DMS79 treated with DMSO at 0.1 percent for 48 hours (cell line): ENCODE measurements at places on chromosomes 5 and 9.

- no peak for DNase-seq
Measured at GRCh38 chr9:124303762-124304161, 46.0 kb downstream of the NEK6 start.

DNA sequence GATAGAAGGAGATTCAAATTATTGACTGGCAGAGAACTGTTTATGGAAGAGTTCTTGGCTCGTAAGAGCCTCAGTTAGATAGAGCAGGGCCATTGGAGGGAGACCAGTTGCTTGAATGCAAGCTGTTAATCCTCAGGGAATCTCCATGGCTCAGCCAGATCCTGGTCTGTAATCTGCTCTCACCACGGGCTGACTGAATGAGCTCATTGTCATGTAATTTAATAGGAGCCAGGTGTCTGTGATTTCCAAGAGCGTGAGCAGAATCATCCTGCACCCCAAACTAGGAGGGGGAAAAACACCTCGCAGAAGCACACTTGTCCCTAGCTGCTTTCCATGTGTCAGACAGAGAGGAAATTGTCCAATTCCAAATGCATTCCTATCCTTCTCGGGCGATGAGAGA is 19.1 kb upstream of the KCNMB1 start:
- DNase-seq: no peak

GRCh38 chr9:132087438-132088030 is 7.9 kb upstream of the MED27 start:
- no peak for DNase-seq

GRCh38 chr9:106143781-106144180 is 449.4 kb downstream of the TMEM38B start:
- no peak for DNase-seq

DNA sequence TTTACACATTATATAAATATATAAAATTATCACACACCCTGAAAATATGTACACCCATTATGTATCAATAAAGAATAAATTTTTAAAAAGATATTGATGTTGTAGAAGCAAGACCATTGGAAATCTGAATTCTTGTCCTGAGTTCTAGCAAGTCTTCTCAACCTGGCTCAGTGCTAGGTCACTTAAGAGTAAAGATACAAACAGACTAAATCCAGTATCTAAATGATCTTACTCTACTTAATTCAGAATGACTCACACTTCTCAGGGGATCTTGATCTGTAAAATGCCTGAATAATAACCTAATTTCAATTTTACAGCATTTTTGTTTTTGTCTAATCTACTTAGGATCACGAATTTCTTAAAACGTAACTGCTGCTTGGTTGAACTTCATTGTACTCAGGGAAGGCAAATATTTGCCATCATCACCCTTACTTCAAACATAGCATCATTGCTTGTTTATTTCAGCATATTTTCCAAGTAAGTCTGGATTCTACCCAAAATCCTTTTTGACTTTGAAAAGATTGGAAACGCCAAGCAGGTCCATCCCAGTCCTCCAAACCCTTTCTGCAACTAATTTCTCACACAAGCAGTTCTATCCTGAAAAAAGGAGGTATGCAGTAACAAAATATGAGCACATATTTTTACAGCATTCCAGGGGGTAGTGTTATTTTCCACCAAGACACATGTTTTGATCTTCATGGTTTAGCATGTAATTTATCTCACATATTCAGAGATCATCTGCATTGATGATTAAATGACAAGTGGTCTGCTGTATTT is 582.6 kb downstream of the PSAT1 start:
- DNase-seq: no peak

DNA sequence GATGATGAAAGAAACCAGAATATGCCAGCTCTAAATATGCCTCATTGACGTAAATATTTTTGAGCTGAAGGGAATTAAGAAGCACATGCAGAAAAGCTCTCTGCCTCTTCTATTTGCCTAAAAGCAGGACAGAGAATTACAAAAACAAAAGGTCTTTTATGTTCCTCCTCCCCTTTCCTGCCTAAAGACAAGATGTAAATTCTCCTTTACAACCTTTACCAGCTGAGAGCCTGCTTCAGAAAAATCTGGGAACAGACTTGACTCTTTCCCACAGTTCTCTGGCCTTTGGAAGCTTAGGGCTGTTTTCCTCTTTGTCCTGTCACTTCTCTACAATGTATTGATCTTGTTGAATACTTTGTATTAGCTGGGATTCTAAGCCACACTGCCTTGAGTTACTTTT is 199.7 kb downstream of the TMC1 start:
- DNase-seq: no peak

- peak; percentile 22 for DNase-seq
Measured at GRCh38 chr5:127596501-127596900, 52.4 kb upstream of the CTXN3 start.

GRCh38 chr5:52375969-52376368 is 411.7 kb upstream of the ITGA1 start:
- DNase-seq: no peak

DNA sequence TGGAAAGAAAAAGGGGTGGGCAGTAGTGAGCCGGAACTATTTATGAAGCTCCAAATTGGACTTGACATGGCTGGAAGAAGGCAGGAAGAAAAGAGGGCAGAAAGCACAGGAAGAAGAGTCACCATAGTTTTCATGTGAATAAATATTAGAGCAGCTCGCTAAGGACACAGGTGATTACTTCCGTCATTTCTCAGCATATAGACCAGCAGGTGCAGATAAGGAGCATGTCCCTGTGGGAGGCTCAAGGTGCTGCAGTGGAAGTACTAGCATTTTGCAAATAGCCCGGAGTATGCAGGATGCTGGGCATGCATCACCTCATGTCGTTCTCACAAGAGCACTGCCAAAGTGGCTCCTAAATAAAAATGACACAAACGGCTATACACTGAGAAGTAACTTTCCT is 71.3 kb upstream of the HTR4 start:
- peak; percentile 0 for DNase-seq

- DNase-seq: no peak
Measured at GRCh38 chr9:130900701-130901497, 4.3 kb upstream of the QRFP start.

DNA sequence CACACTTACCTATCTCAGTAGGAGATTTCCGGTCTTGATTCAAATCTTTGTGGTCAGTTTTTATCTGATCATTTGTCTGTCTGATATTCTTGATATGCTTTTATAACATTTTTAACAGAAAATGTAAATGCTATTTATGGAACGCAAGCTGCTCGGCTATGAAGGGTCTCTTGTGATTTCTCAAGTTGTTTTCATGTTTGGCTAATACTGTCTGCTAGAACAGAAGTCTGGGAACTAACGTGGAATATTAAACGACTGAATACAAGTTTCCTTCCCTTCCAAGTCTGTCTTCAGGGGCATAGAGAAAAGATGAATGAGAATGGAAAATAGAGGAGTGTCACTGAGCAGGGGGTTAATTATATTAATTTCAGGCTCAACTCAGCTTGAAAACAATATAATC is 27.6 kb downstream of the SNCAIP start:
- DNase-seq: no peak

DNA sequence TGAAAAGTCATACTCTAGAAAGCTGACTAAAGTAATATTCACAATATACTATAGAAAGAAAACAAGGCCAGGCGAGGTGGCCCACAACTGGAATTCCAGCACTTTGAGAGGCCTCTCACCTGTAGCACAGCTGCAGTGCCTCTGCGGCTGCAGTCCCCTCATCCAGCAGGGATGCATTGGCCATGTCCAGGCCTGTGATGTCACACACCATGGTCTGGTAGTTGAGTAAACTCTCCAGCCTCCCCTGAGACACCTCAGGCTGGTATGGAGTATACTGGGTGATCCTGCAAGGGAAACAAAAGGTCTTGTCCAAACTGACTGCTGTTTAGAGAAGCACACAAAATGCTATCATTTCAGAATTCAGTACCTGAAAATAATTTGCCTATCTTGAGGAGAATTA is 35.5 kb downstream of the GLDC start:
- no peak for DNase-seq

- no peak for DNase-seq
Measured at GRCh38 chr5:127804886-127805426, 101.8 kb downstream of the CCDC192 start.

DNA sequence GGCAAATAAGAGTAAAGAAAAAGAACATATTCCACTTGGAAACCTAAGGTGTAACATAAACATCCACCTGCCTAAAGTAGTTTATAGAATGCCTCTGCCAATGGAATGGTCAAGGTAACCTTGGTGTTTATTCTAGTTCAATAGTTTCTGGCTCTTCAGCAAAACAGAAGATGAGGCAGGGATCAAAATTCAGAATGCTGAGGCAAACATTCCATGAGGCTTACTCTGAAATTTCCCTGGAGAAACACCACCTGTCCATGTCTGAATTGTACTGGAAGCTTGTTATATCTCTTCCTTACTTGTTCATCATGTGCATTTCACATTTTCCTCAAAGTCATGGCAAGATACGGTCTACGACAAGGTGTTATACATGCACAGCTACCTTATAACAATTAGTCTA is 1862.4 kb upstream of the ACO1 start:
- DNase-seq: no peak

GRCh38 chr9:115103746-115104477 is 14.0 kb downstream of the TNC start:
- DNase-seq: no peak

DNA sequence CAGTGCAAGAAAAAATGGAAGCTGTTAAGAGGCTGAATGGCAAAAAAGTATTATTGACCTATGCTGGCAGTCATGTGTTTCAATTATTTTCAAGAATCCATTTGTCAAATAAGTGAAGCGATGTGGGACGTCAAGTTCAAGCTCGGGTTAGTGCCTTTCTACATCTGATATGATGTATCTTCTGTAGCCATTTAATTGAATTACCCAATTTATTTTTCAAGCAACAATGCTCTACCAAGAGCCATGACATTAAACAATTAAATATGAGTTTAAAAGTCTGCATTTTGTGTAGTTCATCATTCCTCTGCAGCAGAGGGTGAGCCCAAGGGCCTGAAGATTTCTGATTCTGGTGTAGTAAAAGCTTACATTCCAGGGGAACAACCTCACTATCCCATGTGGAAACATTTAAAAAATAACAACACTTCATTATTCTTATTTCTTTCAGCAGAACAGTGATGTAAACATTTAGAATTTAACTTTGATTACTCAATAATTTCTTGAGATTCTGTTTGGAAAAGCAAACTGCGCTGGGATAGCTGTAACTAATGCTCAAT is 619.7 kb upstream of the ARRDC3 start:
- no peak for DNase-seq

DNA sequence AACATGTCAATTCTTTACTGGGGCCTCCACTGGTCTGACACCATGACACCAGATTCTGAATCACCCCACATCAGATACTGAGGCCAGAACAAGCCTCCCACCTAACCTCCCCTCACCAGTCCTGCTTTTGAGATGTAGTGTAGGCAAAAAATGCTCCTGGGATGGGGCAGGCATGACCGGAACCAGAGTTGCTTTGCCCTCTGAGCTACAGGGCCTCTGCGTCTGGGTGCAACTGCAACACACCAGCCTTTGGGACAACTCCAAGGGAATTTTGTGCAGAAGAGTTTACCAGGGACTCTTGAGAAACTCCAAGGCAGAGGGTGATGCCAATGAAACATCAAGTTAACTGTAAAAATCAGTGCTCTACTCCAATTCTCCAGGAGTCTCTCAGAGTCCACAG is 79.4 kb downstream of the SIL1 start:
- DNase-seq: no peak

DNA sequence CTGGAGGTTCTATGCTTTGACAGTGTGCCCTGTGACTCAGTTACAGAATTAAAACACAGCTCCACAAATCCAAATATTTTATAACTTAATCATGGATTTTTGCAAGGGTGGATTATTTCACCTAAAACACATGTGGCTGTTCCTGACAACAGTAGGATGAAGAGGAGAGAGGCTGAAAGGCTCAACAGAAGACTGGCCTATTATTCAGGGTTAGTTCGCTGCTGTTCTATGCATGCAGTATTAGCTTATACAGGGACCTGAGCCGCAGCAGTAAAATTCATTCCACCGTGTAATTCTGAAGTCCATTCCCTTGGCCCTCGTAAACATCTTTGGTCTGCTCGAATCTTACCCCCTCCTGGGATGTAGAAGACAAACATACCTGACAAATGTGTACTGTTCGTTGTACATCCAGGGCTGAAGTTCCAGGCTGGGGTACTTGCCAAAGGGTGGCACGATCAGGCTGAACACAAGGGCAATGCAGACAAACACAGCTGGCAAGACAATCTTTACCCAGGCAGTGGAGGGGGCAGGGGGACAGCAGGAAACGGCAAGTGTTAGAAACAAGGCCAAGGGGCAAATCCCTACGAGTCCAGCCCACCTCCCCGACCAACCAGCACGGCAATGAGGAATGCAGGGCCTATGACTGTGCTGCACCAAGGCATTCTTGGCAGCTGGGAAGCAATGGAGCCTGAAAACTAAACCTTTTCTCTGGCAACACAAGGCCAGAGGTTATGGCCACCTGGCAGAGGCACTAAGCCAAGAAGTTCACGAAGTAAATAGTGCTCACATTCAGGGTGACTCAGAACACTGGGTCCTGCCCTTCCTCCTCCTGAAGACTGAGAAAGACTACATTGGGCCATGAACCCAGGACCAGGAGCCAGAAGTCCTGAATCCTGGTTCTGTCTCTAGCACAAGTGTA is 46.8 kb downstream of the NIPSNAP3B start:
- DNase-seq: peak; percentile 52

- DNase-seq: no peak
Measured at GRCh38 chr9:108779551-108780325, 76.0 kb downstream of the ACTL7B start.

DNA sequence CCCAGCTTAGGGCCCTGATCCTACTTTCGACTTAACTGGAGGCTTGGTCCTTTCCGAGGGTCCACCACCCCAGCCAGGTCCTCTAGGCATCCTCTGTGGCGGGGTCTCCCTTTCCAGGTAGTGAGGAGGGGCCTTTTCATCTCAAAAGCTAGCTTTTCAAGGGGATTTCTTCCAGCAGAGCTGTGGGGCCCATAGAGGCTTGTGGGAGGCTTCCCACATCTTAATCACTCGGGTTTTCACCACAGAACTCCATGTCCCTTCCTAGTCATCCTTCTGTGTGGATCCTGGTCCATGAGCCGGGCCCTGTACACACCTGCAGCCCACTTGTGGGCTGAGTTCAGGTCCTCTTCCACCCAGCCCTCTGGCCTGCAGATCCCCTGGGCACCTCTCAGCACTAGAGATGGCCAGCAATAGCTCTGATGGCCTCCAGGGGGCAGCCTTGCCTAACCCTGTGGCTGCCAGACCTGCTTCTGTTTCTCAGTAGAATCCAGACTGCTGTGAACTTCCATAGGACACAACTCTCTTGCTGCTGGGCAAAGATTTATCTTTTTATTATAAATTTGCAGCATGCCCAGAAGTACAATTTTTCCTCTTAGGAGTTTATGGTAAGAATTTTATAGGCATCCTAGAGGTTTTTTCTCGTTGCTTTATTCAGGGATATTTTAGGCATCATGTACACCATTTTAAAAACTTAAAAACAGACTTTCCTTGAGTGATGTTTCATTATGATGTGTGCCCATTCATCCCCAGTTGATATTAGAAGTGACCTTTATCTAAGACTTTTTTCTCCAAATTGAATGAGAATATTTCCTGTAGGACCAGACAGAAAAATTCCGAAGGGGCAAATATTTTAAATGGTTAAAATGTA is 208.9 kb downstream of the TRIO start:
- DNase-seq: peak; percentile 15

- no peak for DNase-seq
Measured at GRCh38 chr5:126988021-126988569, 42.3 kb downstream of the MARCHF3 start.
